ENCODE measurements at places on chromosomes 13 and 19. TPM values are rescaled to one million over a fixed set of nuclear protein-coding genes. Genes with fewer than 3 reads are reported as not detected.

Gene PROZ
- not detected for total RNA-seq

- peak; percentile 34 for DNase-seq
Observed at GRCh38 chr13:80979035-80979641, 638.2 kb upstream of the SPRY2 start.

DNA sequence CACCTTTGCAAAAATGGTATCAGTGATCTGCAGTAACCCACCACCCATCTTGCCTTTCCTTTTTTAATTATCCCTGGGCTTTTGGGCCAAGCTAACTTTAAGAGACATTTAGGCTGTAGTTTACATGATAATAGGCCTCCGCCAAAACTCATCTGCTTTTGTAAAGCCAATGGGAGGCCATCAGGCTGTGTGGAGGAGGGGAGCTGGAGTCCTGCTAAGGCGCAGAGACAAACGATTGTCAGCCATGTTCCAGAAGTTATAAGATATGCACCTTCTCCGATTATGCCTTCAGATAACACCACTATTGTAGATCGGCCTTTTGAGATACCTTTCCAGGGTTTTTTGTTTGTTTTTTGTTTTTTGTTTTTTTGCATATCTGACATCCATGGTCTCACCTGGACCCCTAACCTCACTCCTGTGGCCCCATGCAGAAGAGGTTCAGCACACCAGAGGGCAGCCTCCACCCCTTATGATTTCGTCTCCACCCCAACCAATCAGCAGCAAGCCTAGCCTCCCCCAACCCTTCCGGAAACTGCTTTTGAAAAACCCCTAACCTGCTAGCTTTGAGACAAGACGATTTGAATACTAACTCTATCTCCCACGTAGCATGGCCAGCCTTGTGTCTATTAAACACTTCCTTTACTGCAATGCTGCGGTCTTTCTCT, 113.9 kb upstream of the UBL3 start:
- DNase-seq, result no peak

GRCh38 chr13:29582171-29582570, 13.3 kb downstream of the SLC7A1 start:
- peak; percentile 42 for DNase-seq

DNA sequence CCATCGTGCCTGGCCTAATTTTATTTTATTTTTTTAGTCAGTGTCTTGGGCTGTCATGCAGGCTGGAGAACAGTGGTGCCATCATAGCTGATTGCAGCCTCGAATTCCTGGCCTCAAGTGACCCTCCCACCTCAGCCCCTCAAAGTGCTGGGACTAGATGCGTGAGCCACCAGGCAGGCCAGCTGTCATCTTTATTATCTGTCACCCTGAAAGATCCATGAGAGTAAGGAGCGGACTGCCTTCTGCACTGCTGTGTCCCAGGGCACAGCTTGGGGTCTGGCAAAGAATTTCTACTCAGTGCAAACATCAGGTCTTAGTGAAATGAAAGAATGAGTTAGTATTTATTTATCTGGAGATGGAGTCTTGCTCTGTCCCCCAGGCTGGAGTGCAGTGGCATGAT, 9.5 kb upstream of the TLE5 start:
- no peak for DNase-seq

- DNase-seq, result no peak
Observed at GRCh38 chr19:566403-566802, 6.0 kb upstream of the BSG start.

- DNase-seq, result no peak
Observed at GRCh38 chr19:13693889-13694288, 70.4 kb upstream of the MRI1 start.

Data from heart left ventricle (tissue), 16 donors.